ENCODE measurements at places on chromosomes 2 and 18.

DNA sequence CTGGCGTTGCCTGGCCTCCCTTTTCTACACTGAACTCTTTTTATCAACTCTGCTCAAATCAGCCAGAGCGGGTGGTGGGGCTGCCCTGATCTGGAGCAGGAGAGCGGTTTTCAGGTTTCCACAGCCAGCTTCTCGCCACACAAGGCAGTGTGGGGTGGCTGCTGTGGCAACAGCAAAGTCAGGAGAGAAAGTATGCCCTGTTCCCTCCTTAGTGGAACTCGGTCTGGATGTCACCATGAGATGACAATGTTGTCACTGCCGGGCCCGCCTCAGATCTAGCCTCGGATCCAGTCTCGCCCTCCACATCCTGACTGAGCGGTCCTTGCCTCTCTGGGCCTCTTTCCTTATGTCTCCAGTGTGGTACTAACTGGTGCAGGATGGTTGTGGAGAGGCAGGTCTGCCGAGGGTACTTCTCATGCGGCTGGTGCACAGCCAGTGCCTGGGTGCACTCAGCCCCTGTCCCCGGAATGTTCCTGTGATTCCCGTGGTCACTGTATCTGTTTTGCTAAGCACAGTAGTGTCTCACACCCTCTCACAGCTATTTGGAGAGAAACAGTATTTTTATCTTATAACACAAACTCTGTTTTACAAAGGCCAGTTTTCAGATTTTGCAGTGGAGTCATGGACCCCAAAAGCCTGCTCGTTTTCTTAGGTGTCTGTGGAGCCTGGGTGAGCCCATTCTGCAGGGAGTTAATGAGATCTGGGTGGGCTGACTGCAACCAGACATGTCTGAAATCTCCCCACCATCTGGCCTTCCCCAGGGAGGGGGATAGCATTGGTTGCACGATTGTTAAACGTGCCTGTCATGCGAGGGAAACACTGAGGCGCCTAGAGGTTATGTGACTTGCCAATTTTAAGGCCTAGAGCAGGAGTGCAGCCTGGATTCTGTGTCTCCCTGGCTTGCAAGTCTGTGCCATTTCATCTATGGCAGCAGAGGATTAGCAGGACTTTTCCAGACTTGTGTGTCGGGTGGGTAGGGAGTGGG lies 261.1 kb upstream of the AGAP1 start:
- no peak for DNase-seq

DNA sequence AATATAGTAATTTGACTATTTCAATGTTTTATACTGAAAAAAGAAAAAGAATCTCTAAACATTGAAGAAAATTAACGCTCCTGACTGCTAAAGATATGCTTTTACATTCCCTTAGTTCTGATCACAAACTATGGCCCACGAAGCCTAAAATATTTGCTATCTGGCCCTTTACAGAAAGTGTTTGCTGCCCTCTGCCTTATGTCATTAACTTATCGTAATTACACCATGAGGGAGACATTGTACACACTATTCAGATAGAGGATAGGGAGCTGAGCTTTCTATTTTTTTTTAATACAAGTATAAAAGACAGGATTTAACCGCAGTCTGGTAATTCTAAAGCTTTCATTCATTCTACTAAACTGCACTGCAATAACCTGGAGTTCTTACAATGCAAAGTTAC lies 393.1 kb upstream of the DCC start:
- peak; percentile 0 for DNase-seq

GRCh38 chr18:22791310-22791610 lies 141.9 kb upstream of the RBBP8 start:
- no peak for DNase-seq

- DNase-seq, result no peak
Measured at GRCh38 chr2:139048017-139048416, 267.8 kb upstream of the NXPH2 start.

GRCh38 chr18:24417480-24417879 lies 9.0 kb upstream of the IMPACT start:
- no peak for DNase-seq

- DNase-seq, result no peak
Measured at GRCh38 chr2:126781806-126782205, 116.9 kb upstream of the TEX51 start.

GRCh38 chr2:111698743-111699554 lies 185.0 kb downstream of the ANAPC1 start:
- DNase-seq, result peak; percentile 99

GRCh38 chr2:215401896-215402379 lies 33.9 kb downstream of the FN1 start:
- no peak for DNase-seq

DNA sequence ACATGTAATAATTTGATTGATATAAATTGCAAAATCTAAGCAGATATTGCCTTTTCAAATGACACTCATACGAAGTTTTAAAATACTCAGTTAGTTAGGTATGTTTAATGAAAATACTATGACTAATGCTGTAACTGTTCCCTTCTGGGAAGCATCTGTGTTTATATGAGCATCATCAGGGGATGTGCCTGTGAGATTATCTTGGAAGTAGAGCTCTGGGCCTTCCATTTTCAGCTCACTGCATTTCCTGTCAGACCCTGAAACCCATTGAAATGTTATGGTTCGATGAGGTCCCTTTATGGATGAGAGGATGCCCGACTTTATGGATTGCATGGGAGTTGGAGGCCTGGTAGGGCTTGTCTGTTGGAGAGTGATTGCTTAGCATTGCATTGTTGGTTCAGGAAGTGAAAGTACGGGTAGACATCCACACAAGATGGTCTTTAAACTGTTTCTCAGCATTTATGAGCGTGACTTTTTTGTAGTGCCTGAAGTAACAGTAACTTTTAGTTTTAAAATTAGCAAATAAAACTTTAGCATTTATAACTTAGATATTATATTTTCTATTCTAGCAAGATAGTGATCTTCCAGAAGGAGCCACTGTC lies 28.7 kb downstream of the ELP2 start:
- DNase-seq, result no peak

GRCh38 chr2:215034154-215034553 lies 104.3 kb downstream of the ABCA12 start:
- DNase-seq, result no peak

GRCh38 chr2:212505586-212505985 lies 33.0 kb downstream of the ERBB4 start:
- DNase-seq, result no peak

DNA sequence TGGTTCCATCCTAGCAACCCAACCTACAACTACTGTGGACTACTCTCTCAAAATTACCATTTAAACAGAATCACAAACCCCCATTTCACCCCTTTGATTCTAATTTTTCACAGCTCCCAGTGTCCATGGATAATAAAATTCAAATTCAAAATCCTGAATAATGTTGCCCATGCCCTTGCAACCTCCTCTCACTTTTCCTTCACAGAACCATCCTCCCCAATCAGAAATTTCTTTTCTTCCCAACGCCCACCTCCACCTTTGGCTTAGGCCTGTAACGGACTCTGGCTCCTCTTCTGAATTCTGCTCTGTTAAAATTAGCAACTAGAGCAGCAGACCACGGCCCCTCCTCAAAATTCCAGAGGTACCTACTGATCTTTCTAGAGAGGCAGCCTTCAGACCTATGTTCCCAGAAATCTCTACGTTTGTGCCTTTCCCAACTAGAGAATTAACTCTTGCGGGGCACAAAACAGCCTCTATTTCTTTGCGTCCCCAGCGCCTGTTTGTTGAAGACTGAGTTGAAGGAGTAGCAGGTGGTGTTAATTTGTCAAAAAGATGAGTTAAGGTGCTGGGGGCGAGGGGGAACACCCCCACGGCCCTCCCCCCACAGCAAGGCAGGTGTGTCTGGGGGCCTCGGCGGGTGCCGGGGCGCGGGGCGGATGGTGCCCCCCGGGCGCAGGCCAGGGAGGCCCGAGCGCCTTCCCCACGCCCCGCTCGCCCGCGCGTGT lies 428 bp upstream of the MAP3K20 start:
- no peak for DNase-seq

DNA sequence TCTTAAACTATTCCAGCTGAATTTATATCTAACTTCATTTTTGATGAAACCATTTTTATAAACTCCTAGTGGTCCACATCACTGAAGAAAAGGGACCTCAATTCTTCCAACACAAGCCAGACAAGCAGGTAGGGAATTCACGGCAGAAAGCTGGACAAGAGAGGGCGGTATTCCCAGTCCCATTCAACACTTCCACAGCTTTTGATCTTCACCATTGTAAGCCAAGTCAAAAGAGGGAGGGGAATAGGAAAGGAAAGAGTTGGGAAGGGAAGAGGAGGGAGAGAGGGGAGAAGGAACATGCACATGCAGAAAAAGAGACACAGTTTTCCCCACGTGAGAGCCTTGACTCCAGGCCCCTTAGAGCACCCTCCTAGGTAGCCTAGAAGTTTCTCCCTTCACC lies 77.4 kb downstream of the CCBE1 start:
- no peak for DNase-seq

DNA sequence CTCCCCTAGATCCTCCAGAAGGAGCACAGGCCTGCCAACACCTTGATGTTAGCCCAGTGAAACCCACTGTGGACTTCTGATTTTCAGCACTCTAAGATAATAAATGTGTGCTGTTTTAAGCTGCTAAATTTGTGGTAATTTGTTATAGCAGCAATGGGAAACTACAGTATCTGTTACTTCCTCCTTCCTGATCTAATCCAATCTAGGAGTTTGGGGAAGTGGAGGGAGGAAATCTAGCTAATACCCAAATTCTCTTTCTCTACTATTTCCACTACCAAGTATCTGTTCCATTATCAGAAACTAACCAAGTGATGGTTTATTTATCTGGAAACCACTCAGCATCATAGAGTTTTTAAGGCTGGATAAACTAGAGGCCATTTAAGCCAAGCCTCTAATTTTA lies 64.9 kb downstream of the AFF3 start:
- DNase-seq, result no peak

- DNase-seq, result no peak
Measured at GRCh38 chr2:128406736-128407554, 88.3 kb upstream of the HS6ST1 start.

- no peak for DNase-seq
Measured at GRCh38 chr18:41974796-41975201, 19.8 kb downstream of the PIK3C3 start.

- DNase-seq, result peak; percentile 66
Measured at GRCh38 chr18:63970809-63971205, 926 bp downstream of the SERPINB8 start.

GRCh38 chr2:115939902-115940301 lies 1497.5 kb downstream of the DPP10 start:
- DNase-seq, result peak; percentile 64

DNA sequence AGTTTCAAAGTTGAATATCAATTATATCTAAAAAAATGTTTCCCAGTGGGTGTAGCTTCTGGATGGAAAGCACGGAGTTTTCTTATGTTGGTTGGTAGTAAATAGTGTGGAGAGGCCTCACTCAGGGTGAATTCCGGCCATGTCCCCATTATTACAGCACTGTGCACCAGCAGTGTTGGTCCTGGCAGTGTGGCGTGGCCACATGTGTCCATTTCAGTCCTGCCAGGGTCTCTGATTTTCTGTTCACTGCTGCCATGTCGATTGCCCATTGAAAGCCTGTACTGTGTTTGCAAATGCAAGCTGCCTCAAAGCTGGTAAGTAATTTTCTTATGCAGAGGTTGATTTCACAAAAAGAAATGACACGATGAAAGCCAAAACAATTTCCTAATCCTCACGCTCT lies 386.2 kb downstream of the GALR1 start:
- no peak for DNase-seq

DNA sequence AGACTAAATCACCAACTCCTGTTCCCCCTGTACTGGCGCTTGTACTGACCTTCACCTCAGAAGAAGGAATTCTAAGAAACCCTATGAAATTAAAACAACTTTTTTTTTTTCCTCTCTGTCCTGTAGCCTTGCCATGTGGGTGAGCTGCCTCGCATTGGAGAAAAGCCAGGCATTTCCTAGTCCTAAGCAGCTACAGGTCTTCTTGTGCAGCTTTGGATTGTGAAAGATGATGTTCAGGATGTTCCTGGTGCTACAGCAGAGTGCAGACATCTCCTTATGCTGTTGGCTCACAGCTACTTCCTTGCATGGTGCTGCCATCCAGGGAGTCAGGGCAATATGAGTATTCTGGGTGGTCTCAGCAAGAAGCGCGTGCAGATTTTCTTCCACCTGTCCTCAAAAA lies 11.9 kb downstream of the PIK3C3 start:
- DNase-seq, result no peak
